Cardiac septum (tissue), 1 donor: ENCODE measurements at places on chromosomes 7 and 10. TPM values are rescaled to one million over a fixed set of nuclear protein-coding genes. Genes with fewer than 3 reads are reported as not detected.

- no peak for DNase-seq
These were observed 58.5 kb upstream of the AHR start for GRCh38 chr7:17239683-17240521.

GRCh38 chr7:40658729-40659128, 523.9 kb downstream of the SUGCT start:
- no peak for DNase-seq

DNA sequence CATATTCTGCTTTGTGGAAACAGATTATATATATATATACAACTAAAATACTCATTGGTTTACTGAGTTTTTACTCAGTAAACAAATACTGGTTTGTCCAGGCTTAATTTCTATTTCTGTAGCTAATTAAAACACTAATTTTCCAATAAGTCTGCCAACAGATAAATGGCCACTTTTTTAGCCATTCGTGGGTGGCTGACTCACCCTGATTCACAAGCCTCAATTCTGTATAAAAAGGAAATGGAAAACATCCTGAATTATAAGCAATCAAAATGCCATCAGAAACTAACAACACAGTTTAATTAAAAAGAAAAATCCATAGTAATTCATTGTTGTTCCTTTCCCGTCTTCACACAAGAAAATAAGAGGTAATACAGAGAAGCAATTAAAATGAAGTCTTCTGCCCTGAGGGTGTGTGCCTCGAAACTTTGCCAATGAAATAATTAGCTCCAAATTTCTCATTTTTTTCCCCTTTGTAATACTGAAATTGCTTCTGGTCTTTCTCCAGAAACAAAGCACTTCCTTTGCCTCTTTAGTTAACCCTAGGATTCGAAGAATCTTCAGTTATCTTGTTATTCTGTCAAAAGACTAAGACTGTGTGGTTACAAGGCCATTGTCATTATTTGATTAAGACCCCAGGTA, 118.7 kb upstream of the PTN start:
- DNase-seq, result no peak

GRCh38 chr7:84384417-84384816, 189.8 kb upstream of the SEMA3A start:
- no peak for DNase-seq

The FFAR4 gene
- total RNA-seq, result 0.08 TPM

GRCh38 chr10:96610817-96611216, 24.0 kb upstream of the TM9SF3 start:
- DNase-seq, result no peak
